Amygdala (tissue), 56 donors: ENCODE measurements at places on chromosomes 7 and 10.
A peak's percentile ranks its signal among the peaks of the same experiment; 100 is the strongest.

DNA sequence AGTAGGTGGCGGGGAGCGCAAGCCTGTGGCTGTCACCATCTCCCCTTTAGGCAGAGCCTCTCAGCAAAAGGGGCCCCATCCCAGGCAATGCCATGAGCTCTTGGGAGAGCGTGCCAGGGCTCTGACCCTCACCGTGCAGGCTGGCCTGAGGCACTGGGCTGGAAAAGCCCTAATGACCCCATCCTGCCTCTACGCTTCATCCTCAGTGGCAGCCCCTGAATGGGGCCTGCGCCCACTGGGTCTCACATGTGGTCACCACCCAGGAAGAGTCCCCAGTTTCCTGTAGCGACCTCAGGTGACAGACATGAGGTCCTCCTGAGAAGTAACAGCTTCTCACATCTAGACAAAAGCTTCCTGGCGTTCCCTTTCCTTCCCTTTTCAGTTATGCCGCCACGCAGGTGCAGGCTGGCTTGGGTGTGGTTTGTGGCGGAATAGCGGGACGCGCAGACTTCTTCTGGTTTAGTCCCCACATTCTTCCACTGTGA lies 59.2 kb downstream of the CLEC2L start:
- DNase-seq, result no peak

DNA sequence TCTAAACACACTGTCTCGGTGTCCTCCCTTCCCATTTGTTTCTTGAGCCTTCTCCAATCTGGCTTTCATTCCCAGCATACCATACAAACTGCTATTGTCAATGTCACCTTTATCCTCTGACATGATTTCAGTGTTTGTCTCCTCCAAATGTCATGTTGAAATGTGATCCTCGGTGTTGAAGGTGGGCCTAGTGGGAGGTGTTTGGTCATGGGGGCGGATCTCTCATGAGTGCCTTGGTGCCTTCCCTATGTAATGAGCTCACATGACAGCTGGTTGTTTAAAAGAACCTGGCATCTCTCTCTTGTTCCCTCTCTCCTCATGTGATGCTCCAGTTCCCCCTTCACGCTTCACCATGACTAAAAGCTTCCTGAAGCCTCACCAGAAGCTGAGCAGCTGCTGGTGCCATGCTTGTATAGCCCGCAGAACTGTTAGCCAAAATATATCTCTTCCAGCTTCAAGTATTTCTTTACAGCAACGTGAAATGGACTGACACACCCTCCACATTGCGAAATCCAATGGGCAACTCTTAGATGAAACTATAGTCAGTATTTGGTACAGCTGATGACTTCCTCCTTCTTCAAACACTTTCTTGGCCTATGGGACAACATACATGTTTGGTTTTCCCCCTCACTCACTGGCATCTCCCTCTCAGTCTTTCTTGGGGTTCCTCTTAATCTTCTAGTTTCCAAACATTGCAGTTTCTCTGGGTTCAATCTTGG lies 27.8 kb downstream of the RNLS start:
- no peak for DNase-seq

- no peak for DNase-seq
Measured at GRCh38 chr7:132276234-132276630, 300.0 kb downstream of the PLXNA4 start.

GRCh38 chr7:152103066-152103465 lies 77.6 kb downstream of the GALNT11 start:
- no peak for DNase-seq

DNA sequence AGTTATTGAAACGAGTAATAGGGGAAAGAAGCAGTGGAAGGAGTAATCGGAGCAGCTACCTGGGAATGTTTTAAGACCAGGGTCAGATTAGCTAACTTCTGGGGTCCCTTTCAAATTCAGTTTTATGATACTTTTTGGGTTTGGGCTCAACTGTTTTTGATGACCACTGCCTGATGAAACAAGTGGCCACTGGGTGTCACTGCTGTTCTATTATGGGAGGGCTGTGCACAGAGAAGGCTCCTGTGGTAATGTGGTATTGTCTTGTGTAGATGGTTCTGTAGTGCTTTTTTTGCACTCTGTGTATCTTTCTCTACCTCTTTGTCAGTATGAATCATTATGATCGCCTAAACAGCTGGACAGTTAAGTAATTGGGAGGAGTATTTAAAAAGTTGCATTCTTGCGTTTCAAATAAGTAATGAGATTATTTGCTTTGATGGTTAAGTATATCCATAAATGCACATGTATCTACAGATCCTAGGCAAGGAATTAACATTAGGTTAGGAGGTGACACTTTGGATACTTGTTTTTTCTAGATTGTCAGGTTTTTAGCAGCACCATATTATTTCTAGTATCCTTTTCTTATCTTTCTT lies 128.4 kb downstream of the ABCA13 start:
- DNase-seq, result peak; percentile 37

GRCh38 chr7:86933295-86933845 lies 126.1 kb downstream of the ELAPOR2 start:
- no peak for DNase-seq

- no peak for DNase-seq
Measured at GRCh38 chr10:34906067-34906965, 91.2 kb upstream of the PARD3 start.

- no peak for DNase-seq
Measured at GRCh38 chr10:11280187-11280932, 262.7 kb downstream of the CELF2 start.

GRCh38 chr10:70856454-70856853 lies 31.9 kb downstream of the PCBD1 start:
- no peak for DNase-seq

DNA sequence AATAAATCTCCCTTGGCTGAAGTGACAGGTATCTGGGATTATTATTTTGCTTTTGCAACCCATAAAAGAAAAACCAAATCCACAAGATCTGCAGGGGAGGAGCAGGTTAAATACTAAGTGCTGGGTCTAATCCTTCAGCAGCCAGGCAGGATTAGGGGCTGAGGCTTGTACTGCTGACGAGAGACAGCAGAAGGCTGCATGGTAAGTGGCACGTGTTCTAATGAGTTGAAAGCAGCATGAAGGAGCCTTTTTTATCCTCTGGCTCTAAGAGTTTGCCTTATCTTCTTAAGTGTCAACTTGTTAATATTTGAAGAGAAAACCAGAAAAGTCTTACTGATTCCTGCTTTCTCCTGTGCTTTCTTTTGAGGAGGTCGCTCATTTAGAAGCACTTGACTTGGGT lies 50.0 kb downstream of the LYZL2 start:
- DNase-seq, result no peak
